ENCODE measurements at places on chromosomes 12 and 14.

- no peak for DNase-seq
Measured at GRCh38 chr12:238736-239398, 23.8 kb downstream of the SLC6A13 start.

DNA sequence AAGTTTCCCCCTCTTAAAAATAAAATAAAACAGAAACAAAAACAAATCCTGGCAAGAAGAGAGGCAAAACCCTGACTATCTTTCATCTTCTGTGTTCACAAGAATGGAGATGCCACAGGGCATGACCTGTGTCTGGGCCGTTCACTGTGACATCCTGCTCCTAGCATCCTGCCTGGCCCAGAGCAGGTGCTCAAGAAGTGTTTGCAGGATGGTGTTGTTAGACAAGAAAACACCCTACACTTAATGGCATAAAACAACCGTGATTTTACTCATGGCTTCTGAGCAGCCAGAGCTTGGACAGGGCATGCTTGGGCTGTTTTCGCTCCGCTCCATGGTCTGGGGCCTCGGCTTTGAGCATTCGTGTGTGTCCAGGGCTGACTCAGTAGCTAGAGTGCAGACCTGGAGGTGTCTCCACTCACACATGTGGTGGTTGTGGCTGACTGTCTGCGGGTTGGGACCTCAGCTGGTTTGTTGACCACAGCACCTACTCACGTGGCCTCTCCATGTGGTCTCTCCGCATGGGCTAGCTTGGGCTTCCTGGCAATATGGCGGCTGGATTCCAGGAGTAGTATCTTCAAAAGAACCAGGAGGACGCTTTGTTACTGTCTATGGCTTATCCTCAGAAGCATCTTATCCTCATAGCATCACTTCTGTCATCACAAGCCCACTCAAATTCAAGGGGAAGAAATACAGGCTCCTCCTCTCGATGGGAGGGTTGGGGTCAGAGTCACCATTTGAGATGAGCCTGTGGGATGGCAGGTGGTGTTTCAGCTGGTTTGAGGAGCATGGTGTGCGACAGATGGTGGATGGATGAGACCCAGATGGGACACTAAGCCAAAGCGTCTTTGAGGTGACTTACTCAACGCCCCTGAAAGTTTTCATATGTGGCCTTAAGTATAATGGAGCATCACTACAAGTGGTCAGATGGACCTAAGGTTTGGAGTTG lies 33.2 kb upstream of the FZD10 start:
- DNase-seq: no peak

- DNase-seq: no peak
Measured at GRCh38 chr12:128267131-128267622, at the start of gene TMEM132C. TSS of gene TMEM132C (plus strand) at chr12:128267170. CDS start at chr12:128267403, 233 bp downstream.

- DNase-seq: no peak
Measured at GRCh38 chr12:110531741-110532333, 29.7 kb downstream of the RAD9B start.

GRCh38 chr14:58954901-58955861 lies 233.3 kb upstream of the DAAM1 start:
- DNase-seq: no peak

DNA sequence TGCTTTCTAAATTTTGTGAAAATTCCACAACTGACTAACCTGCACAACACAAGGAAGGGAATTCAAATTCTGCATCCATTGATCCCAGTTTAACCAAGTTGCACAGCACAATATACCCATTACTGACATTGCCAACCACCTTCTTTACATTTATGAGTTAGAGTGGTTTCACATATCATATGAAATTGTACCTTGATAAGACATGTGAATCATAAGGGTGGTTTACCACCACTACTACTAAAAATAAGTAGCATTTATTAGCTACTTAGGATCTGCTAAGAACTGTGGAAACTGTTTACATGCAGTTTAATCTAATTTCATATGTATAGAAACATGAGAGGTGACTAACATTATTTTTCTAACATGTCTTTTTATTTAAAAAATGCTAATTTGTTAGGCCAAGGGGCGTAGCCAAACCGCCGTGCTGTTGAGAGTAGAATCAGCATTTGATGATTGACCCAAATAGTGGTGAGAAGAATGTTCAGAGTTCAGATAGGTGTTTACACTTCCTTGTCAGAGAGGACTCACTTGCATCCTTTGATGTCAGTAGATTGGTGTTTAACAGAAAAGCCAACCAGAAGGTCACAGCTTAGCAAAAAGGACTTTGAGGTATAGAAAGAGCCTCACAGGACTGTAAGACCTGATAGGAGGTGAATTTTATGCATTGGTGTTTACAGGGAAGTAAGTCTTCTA lies 56.2 kb downstream of the LRFN5 start:
- DNase-seq: no peak

DNA sequence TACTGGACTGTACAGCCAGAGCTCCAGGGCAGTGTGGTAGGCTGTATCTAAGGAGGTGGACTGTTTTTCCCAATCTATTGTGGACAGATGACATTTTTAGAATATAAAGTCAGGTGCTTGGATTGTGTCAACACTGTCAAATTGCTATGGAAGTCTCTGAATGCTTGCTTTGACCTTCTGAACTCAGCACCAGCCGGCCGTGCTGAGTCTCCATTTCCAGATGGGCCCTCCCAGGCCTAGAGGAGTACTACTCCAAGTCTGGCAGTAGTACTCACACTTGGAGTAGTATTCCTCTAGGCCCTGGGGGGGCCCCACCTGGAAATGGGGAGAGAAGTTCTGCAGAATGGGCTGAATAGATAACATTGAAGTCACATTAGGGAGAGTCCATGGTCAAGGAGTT lies 16.2 kb upstream of the KCNK13 start:
- DNase-seq: no peak

DNA sequence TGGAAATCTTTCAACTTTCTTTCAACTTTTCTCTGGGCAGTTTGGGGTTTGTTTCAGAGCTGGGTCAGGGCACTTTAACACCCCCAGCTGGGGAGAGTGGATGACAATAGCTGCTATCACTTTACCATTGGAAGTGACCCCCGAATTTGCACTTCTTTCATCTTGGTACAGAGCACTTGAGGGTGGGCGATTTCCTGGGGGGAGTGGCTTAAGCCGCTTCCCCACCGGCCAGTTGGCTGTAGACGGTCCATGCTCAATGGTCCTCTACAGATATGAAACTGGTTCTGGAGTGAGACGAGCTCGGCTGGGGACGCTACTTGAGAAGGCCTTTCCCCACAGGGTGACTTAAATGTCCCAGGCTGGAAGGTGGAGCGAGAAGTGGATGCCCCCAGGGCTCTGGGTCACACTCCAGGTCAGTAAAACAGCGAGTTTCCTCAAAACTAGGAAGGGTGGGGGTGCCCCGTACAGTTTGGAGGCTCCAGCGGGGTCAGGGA lies at the start of gene VRTN:
VRTN (plus strand) TSS at position 231 of the 494 bp plus-strand sequence. CDS start 8,313 bp downstream, outside the sequence.
- no peak for DNase-seq

DNA sequence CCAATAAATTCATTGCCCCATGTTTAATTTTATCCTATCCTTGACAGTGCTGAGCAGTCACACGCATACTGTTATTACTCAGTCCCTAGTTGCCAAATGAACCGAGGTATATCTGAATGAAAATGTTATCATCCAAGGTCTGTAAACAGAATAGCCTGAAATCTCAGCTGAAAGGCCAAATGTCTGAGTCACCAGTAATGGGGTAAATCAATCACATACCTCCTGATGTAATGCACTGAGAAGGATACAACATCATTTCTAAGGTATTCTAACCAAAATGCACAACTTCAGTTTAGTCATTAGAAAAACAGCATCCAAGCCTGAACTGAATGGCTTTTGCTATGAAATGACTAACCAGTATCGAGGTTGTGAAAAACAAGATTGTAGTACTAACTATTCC lies 228.6 kb downstream of the DPF3 start:
- no peak for DNase-seq

GRCh38 chr12:129613314-129613713 lies 290.5 kb downstream of the TMEM132D start:
- DNase-seq: no peak

DNA sequence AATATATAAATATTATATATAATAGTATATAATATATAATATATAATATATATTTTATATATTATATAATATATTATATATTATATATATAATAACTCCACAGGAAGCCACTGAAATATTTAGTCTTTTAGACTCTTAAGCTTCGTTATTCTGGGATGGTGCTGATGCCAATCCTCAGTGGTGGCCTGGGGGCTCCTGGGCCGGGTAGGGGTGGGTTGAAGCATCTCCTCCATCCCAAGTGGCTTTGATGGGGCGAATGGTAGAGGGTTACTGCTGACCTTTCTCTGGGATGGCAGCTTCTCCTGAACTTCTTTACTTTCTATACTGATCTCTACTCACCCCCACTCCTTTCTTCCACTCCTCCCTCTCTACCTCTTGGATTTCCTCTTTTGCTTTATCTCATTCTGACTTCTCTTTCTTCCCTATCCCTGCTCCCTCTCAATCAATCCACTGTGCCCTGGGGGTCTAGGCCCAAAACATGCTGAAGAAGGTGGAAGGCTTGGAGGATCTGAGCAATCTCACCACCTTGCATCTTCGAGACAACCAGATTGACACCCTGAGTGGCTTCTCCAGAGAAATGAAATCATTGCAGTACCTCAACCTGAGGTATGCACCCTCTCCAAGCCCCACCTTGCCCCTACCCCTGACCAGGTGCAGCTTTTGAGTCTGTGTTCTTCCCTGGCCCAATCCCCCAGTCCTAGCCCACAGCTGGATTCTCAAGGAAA lies 4.8 kb upstream of the ENO2 start:
- DNase-seq: no peak

GRCh38 chr14:36454599-36455240 lies 65.3 kb downstream of the NKX2-1 start:
- no peak for DNase-seq

- DNase-seq: no peak
Measured at GRCh38 chr14:64715628-64716412, 11.6 kb downstream of the PLEKHG3 start.

DNA sequence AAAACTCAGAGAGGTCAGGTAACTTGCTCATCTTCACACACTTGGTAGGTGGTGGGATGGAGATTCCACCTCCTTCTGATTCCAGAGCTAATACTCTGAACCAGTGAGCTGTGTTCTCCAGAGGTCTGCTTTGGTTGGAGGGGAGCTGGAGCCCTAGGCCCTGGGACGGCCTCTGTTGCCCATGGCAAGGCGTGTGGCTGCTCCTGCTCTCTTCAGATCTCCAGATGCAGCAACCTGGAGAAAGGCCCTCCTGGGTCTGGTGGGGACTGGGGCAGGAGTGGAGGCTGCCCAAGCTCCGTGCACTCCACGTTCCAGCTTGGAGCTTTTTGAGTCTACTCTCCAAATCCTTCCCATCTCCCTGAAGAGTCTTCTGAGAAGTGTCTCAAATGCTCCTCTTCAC lies 10.7 kb downstream of the CCND2 start:
- DNase-seq: no peak

GRCh38 chr12:117583092-117583491 lies 221.7 kb upstream of the NOS1 start:
- no peak for DNase-seq

DNA sequence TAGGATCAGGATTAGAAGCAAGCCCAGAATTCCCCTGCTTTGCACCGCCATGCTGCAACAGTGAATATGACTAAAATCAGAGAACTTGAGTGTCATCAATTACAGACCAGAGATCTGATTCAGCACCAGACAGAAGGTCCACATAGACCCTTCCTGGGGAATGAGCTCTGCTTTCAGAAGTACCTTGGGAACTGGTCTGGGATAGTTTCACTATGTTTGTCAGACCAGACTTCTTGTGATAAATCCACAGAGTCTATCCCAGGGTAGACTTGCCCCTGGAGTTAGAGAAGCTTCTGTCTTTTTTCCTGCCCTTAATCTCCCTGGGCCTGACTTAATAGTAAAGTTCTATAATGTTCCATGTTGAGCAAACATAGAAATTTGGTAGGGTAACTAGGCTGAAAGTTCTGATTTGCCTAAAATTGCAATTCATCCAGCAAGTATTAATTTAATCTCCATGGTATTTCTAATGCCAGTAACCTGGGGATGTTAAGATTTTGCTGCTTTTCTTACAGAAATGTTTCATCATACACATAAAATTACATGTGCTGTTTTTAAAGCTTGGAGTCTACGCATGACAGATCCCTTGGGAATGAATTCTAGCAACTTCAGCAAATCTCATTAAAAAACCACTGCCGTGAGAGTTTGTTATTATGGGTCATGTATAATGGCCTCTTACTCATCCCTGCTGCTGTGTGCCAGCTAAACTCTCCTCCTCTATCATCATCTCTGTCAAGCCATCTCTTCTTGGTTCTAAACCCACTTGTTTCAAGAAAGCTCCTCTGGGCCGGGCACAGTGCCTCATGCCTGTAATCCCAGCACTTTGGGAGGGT lies 61.3 kb upstream of the METAP2 start:
- DNase-seq: no peak

DNA sequence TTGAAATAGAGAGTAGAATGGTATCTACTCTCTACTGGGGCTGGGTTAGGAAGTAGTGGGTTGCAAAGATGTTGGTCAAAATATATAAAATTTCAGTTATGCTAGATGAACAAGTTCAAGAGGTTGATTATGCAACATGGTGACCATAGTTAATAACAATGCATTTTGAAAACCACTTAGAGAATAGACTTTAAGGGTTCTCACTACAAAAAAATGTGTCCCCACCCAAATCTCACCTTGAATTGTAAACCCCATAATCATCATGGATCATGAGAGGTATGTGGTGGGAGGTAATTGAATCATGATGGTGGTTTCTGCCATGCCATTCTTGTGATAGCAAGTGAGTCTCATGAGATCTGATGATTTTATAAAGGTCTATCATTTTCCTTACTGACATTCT lies 94.0 kb downstream of the C12orf50 start:
- no peak for DNase-seq
